ENCODE measurements at places on chromosomes 7 and 10. TPM values are rescaled to one million over a fixed set of nuclear protein-coding genes. Genes with fewer than 3 reads are reported as not detected.

SPDYE8 gene
- not detected for total RNA-seq

GRCh38 chr7:157682064-157682945 lies 345.5 kb downstream of the DNAJB6 start:
- DNase-seq, result no peak
- H3K27ac ChIP-seq, result no peak overlapping the region
- peaks cover 75% of the 10 kb centered on the region for H3K27me3 ChIP-seq
- no peaks in the 10 kb centered on the region for H3K36me3 ChIP-seq
- peaks cover 22% of the 10 kb centered on the region for H3K4me1 ChIP-seq

GRCh38 chr10:129224065-129224464 lies 243.0 kb upstream of the MGMT start:
- no peaks in the 10 kb centered on the region for H3K4me1 ChIP-seq
- no peak for DNase-seq
- no peak overlapping the region for H3K27ac ChIP-seq
- H3K27me3 ChIP-seq, result no peaks in the 10 kb centered on the region
- no peaks in the 10 kb centered on the region for H3K36me3 ChIP-seq
- H3K4me3 ChIP-seq, result no peak overlapping the region

DNA sequence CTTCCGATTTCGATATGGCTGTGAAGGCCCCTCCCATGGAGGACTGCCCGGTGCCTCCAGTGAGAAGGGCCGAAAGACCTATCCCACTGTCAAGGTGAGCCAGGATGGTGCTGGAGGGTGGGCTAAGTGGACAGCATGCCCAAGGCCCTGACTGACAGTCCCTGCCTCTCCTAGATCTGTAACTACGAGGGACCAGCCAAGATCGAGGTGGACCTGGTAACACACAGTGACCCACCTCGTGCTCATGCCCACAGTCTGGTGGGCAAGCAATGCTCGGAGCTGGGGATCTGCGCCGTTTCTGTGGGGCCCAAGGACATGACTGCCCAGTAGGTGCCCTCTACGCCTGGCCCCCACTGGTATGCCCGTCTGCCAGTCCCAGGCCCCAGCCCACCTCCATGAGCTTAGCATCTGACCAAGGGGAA lies 1.2 kb downstream of the NFKB2 start:
- no peak for DNase-seq
- H3K27ac ChIP-seq, result peak overlapping the region; percentile 100
- H3K36me3 ChIP-seq, result no peaks in the 10 kb centered on the region
- no peaks in the 10 kb centered on the region for H3K27me3 ChIP-seq

- H3K27me3 ChIP-seq, result no peaks in the 10 kb centered on the region
- no peaks in the 10 kb centered on the region for H3K4me1 ChIP-seq
- no peaks in the 10 kb centered on the region for H3K36me3 ChIP-seq
Observed at GRCh38 chr7:17558558-17559332, 260.3 kb downstream of the AHR start.

DNA sequence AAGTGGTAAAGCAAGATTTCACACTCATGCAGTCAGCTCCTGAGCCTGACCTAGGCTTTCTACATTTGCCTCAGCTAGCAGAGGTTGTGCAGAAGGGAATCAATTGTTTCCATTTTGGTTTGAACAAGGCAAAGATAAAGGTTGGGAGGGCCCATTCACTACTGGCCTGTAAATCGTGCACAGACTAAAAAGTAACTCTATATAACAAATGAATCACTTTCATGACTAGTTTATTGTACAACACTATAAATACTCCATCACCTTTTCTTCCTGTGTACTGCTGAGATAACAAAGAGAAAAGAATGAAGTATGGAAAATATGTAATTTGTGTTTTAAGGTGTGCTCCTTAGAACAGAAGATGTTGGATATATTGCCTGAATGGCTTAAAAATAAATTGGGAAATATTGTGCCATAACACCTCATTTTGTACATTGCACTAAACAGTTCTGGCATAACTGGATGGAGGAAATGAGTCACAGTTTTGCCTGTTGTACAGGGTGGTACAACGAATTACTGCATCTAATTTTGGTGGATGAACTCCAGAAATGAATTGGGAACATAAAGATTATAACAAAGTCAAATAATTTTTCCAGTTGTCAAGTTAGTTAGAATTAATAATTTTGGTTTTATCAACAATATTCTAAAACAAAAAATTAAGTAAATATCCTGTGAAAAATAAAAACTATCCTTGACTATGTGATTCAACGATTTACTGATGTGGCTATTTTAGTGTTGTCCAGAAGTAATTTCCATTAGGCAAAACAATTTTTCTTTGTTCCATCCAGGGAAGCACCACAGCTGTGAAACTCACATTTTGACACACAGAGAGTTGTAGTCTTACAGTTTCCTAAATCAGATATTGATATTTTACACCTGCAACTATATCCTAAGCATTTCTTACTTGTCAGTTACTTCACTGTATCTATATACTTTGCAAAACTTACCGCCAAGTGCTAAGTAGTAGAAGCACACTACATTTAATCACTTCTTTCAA lies 18.0 kb downstream of the SEMA3C start:
- no peaks in the 10 kb centered on the region for H3K4me1 ChIP-seq
- no peak overlapping the region for H3K27ac ChIP-seq
- H3K36me3 ChIP-seq, result no peaks in the 10 kb centered on the region
- DNase-seq, result no peak
- no peaks in the 10 kb centered on the region for H3K27me3 ChIP-seq

DNA sequence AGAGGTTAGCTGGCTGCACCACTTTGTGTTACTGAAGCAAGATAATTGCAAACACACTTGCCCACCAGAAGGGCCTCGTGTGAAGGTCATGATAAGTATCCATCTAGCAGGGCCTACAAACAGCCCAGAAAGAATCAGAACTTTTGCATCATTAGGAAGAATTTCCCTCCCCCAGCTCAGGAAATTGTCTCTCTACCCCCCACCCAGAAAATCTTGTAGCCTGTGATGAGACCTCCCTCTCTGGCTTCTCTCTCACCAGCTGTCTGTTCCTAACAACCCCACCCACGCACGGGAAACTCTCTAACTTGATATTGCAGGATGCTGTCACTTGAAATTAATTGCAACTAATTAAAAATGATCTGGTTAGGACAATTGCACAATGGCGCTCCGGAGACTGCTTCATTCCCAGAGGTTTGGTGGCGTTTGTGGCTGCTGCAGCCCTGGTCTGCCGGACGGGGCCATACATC lies 34.5 kb downstream of the ZNF503 start:
- peaks cover 27% of the 10 kb centered on the region for H3K27me3 ChIP-seq
- H3K4me3 ChIP-seq, result no peak overlapping the region
- H3K27ac ChIP-seq, result no peak overlapping the region
- H3K4me1 ChIP-seq, result no peaks in the 10 kb centered on the region
- no peaks in the 10 kb centered on the region for H3K36me3 ChIP-seq

DNA sequence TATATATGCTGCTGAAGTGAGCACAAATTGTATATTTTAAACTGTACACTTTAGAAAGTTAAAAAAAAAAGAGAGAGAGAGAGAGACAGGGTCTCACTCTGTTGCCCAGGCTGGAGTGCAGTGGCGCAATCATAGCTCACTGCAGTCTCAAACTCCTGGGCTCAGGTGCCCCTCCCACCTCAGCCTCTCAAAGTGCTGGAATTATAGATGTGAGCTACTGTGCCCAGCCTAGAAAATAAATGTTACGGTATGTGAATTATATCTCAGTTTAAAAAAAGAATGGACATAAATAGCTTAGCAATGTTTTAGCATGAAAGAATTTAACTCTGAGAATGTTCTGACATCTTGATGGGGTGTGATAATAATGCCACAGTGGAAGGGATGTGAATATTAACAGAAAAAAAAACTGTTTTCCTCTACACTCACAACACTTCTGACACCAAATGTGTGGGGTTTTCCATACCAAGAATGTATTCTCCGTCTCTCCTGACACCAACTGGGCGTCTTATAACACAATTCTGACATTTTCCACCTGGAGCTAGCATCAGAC lies 162.1 kb downstream of the PLCE1 start:
- H3K27me3 ChIP-seq, result no peaks in the 10 kb centered on the region
- no peaks in the 10 kb centered on the region for H3K4me1 ChIP-seq
- H3K36me3 ChIP-seq, result no peaks in the 10 kb centered on the region
- H3K27ac ChIP-seq, result no peak overlapping the region
- H3K4me3 ChIP-seq, result no peak overlapping the region
- no peak for DNase-seq

Measured in naive thymus-derived CD8-positive, alpha-beta T cell (primary cell).